ENCODE measurements at places on chromosomes 2 and 18.

GRCh38 chr2:222892321-222892720 lies 31.5 kb downstream of the ACSL3 start:
- no peak for DNase-seq

GRCh38 chr2:128817171-128817570 lies 498.5 kb upstream of the HS6ST1 start:
- no peak for DNase-seq

DNA sequence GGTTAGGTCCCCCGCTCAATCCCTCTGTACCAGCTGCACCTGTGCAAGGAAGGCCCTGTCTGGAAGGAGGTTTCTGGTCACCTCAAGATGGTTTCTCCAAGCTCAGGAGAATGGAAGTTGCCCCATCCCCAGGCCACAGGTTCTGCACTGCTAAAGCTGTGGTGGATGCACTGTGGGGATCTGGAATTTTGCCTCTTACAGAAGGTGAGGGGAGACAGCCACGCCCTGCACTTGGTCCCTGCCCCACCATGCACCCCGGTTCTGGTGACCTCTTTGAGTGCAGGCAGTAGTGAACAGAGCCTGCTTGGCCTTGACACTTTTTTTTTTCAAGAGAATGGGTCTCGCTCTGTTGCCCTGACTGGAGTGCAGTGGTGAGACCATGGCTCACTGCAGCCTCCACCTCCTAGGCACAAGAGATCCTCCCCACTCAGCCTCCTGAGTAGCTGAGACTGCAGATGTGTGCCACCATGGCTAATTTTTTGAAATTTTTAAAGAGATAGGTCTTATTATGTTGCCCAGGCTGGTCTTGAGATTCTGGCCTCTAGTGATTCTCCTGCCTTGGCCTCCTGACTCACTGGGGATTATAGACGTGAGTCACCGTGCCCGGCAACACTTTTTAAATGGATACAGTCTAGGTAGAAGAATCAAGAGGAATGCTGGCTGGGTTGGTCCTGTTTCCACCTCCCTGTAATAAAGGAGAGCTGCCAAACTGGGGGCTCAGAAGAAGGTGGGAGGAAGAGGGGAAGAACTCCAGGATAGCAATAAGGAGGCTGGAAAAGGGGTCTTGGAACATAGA lies 5.8 kb upstream of the NT5DC4 start:
- no peak for DNase-seq

GRCh38 chr2:3634596-3635121 lies 23.3 kb upstream of the ALLC start:
- no peak for DNase-seq

DNA sequence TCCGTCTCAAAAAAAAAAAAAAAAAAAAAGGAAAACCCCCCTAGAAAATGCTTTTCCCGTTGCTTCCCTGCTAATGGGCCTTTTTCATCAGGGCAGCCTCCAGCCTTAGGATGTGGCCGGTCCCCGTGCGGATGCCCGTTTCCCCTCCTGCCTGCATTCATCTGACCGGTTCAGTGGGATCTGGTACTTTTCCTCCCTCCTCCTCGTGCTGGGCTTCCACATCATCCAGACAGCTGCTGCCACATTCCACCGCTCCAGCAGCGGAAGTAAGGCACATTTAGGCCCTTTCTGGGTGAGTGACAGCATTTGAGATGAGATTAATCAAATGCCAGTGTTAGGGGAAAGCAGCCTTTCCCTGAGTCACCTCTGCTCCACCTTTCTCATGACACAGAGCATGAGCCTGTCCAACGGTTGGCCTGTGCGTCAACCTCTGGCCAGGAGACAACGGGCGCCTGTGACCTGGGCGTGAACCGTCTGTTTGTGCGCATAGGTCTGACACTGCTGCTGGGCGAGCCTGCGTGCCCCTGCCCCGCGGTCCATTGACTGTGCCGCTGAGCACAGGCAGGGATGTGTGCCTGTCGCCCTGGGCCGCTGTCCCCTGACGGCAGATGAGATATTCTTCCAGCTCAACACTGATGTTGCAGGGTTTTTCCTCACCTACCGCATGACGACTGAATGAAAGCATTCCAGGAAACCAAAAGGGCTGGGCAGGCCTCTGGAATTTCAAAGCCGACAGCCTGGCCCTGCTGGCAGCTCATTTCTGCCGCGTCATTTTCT lies 174.0 kb downstream of the TGIF1 start:
- DNase-seq: peak; percentile 95

GRCh38 chr2:152231446-152231845 lies 55.9 kb upstream of the STAM2 start:
- DNase-seq: no peak

DNA sequence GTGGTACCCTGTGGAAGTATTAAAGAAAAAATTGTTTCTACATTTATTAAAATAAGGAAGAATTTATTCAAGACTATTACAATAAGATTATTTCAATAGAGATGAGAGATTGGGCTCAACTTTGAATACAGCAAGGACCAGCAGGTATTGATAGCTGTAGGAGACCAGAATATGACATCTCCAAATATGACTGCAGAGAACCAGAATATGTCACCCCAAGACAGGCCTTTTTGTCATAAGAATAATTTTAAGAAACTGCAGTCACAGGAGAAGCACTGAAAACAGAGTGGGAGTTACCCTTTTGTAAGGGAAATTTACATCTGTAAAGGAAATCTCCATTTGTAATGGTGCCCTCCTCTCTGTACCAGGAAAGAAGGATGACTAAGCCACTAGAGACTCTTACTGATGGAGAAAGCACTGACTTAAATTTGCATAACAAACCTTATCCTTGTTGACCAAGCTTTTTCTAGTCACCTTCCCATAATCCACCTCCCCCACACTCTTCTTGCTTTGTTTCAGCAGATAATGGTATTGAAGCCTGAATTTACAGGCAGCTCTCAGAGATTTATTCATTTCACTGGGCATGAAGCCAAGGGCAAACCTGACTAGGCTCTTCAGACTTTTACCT lies 145.1 kb upstream of the RMP24 start:
- no peak for DNase-seq

- DNase-seq: no peak
These were observed 48.5 kb downstream of the BOD1L2 start for GRCh38 chr18:57195341-57195740.

DNA sequence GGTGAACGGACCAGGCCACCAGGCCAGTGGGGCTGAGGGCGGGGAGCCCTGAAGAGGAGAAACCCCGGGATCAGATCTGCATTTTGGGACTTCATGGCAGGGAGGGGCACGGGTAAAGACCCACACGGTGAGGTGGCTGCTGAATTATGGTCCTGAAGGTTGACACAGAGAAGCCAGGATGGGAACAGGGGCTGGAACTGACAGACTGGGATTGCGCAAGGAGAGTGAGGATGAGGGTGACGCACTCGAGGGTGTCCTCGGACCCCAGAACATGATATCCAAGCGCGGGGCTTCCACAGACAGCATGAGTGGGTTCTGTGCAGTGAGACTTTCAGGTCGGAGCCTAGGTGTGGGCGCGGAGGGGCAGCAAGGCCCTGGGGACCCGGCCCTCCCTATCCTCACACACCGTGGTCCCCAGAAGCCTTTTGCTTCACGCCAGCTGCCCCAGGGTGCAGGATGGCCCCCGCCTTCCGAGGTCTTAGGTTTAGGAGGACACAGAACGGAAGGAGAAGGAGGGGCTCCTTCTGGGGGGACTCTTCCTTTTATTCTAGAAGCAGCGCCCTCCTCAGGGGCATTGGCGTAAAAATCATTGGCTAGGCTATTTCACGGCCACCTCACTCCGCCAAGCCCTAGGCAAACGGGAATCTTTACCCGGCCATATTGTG lies 416.8 kb upstream of the HS6ST1 start:
- DNase-seq: no peak

- peak; percentile 59 for DNase-seq
These were observed 5.8 kb downstream of the FHOD3 start for GRCh38 chr18:36303211-36303844.

DNA sequence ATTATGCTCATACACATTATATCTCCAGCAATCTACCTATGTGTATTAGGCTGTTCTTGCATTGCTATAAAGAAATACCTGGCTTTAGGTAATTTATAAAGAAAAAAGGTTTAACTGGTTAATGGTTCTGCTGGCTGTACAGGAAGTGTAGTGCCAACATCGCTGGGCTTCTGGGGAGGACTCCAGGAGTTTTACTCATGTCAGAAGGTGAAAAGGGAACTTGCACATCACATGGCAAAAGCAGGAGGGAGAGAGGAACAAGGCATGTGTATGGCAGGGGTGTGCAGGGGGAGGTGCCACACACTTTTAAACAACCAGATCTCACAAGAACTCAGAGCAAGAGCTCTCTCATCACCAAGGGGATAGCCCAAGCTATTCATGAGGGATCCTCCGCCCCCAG lies 715.4 kb upstream of the ZEB2 start:
- no peak for DNase-seq

GRCh38 chr2:96533292-96534073 lies 3.1 kb upstream of the ARID5A start:
- DNase-seq: no peak

GRCh38 chr2:175461839-175462238 lies 280.3 kb upstream of the ATP5MC3 start:
- DNase-seq: no peak

GRCh38 chr2:29267720-29268119 lies 152.5 kb downstream of the CLIP4 start:
- no peak for DNase-seq

- DNase-seq: no peak
These were observed 69.2 kb downstream of the TRIP12 start for GRCh38 chr2:229852565-229852964.

- DNase-seq: no peak
These were observed 15.2 kb upstream of the SLC14A1 start for GRCh38 chr18:45708831-45709230.

- DNase-seq: no peak
These were observed 91.8 kb upstream of the ST6GAL2 start for GRCh38 chr2:106977717-106978116.

- no peak for DNase-seq
These were observed 5.5 kb downstream of the CYRIA start for GRCh38 chr2:16660114-16660513.

GRCh38 chr2:82690757-82691411 lies 1768.2 kb downstream of the SUCLG1 start:
- no peak for DNase-seq

DNA sequence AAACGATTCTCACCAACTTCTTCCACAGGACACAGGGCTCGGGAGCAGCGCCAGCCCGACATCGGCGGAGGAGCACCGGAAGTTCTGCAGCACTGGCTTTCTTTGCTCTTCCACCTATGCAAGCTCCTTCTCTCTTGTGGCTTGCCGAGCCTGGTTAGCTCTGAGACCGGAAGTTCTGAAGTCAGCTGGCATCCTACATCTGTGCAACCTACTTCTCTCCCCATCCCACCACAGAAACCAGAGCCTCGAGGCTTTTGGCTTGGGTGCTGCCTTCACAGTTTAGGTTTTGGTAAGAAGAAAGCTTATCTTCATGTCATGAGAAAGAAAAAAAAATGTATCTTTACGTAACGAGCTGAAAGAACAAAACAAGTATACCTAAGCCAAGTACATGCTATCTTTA lies 111.7 kb downstream of the ANKRD44 start:
- DNase-seq: no peak

DNA sequence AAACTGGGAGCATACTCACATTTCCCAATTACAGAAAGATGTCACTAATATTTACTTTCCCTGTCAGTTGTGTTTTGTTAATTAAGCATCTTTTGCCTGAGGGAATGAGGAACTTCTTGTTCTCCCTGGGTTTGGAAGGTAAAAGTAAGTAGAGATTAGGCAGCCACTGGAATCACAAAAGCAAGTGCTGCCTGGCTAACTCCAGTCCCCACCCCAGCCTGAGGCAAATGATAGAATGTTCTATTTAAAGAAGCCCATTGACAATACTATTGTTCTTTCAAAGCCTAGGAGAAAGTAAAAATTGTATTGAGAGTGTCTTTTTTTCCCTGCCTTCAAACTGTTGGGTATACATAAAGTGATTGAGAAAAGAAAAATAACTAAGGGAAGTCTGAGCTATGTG lies 93.8 kb downstream of the MBD2 start:
- DNase-seq: no peak

- no peak for DNase-seq
These were observed 2.6 kb downstream of the GRHL1 start for GRCh38 chr2:9954136-9954535.

GRCh38 chr2:124402274-124402673 lies 377.2 kb downstream of the CNTNAP5 start:
- DNase-seq: no peak

DNA sequence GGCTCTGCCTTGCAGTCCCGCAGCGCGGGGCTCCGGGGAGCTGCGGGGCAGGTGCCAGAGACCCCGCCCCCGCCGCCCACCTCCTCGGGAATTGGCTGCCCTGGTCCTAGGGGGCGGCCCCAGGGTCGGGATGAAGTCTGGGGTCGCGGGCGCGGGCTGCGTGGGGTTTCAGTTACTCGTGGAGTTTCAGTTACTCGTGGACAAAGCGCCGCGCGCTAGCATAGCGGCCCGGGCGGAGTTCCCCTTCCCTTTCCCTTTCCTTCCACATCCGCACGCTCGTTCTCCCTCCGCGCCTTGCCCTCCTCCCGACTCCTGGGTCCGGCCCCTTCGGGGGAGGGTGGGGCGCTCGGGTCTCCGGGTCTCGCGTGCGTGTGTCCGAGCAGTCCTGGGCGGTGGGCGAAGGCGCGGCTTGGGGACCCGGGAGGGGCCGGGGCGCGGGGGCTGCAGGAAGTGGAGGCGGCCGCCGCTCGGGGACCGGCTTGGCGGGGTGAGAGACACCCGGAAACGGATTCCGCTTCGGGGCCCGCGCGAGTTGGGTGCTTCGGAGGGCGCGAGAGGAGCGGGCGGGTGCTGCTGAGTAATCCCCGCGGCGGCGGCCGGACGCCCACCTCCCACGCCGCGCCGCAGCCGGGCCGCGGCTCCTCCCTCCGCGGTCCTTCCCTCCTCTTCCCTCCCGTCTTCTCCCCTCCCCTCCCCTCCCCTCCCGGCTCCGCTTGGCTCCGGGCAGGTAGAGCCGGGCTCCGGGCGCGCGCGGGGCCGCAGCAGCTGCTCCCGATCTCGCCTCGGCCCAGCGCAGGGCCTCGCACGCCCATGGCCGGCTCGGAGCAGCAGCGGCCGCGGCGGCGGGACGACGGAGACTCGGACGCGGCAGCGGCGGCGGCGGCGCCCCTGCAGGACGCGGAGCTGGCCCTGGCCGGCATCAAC lies at the start of gene TTC39C:
TSS of gene TTC39C (plus strand) at position 693 of the 924 bp plus-strand sequence. CDS start at position 811, 118 bp downstream.
- DNase-seq: peak; percentile 81

DNA sequence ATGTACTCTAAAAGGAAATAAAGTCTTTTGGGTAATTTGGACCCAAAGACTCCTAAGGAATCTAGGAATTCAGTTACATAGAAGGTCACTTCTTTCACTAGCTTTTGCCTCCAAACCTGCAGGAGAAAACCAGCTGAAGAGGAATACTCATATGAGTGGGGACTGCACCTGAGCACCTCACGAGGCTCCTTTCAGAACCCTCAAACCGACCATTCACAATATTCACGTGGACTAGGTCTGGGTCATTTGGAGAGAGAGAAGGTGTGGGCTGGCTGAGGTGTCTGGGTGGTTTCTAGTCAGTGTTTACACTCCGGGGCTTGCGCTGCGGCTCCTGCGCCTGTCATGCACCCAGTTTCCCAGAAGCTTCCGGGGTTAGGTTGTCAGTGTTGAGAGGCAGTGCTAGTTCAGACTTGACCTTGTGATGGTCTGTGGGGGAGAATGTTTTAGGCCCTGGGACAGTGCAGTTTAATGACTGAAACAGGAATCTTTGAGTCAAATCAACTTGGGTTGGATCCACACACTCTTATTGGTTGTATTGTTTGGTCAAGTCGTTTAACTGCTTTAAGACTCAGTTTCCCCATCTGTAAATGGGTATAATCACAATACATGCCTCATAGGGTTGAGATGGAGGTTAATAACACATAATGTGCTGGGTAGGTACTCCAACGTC lies 78.4 kb downstream of the LIMS1 start:
- no peak for DNase-seq

- no peak for DNase-seq
These were observed 161.4 kb downstream of the BCL2 start for GRCh38 chr18:63158012-63158631.

All from NCI-H82 (cell line).